Stimulated activated CD8-positive, alpha-beta memory T cell treated with anti-CD3 and anti-CD28 coated beads, Interleukin-7, amount 100 ng/mL, for 48 hours (primary cell): ENCODE measurements at places on chromosomes 1 and 21.

GRCh38 chr1:163970699-163971098, 588.3 kb upstream of the PBX1 start:
- no peak for DNase-seq

GRCh38 chr21:29350246-29350779, 51.6 kb downstream of the BACH1 start:
- no peak for DNase-seq

- DNase-seq: no peak
These were observed 53.5 kb downstream of the NTNG1 start for GRCh38 chr1:107194380-107194779.

GRCh38 chr1:77085109-77085508, 134.1 kb downstream of the PIGK start:
- DNase-seq: no peak

DNA sequence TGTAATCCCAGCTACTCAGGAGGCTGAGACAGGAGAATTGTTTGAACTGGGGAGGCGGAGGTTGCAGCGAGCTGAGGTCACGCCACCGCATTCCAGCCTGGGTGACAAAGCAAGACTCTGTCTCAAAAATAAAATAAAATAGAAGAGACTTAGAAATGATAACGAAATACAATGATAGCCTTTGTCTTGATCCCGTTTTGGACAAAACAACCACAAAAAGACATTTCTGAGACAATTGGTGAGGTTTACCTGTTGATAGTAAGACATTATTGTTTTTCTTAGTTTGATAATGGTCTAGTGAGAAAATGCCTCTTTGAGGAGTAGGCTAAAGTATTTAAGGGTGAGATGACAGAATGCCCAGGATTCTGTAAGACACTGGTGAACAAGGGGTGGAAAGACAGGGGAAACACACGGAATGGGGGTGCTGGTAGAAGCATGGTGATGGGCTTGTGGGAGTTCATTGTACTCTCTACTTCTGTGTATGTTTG, 11.9 kb upstream of the SHE start:
- no peak for DNase-seq

DNA sequence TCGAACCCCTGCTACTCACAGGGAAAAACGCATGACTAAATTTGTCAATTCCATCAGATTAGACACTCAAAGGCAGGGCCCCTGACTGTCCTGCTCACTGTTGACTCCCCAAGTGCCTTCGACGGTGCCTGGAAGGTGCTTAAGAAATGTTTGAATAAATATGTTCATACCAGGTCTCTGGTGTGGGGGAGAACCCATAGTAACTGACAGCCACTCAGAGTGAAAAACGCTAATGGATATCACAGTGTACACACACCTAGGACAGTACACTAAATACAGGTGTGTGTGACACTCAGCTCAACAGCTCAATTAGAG, 39.7 kb upstream of the WASF2 start:
- no peak for DNase-seq

DNA sequence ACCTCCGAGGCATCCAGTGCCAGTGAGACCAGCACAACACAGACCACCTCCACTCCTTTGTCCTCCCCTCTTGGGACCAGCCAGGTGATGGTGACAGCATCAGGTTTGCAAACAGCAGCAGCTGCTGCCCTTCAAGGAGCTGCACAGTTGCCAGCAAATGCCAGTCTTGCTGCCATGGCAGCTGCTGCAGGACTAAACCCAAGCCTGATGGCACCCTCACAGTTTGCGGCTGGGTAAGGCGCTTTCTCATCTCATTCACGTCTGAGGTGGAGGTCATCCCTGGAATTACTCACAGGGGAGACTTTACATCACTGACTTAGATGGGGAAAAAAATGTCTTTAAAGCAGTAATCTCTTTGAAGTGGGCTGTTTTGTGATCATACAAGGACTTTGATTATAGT, 106.3 kb downstream of the CD247 start:
- no peak for DNase-seq

GRCh38 chr1:180734366-180734765, 102.5 kb downstream of the XPR1 start:
- DNase-seq: no peak

GRCh38 chr1:156019946-156020292, 832 bp downstream of the SSR2 start:
- DNase-seq: no peak

- no peak for DNase-seq
These were observed 10.8 kb downstream of the S1PR1 start for GRCh38 chr1:101247404-101248287.

- no peak for DNase-seq
These were observed 21.7 kb downstream of the CRYAA start for GRCh38 chr21:43190544-43190943.

- no peak for DNase-seq
These were observed 35.8 kb downstream of the LAMC1 start for GRCh38 chr1:183058851-183059502.

DNA sequence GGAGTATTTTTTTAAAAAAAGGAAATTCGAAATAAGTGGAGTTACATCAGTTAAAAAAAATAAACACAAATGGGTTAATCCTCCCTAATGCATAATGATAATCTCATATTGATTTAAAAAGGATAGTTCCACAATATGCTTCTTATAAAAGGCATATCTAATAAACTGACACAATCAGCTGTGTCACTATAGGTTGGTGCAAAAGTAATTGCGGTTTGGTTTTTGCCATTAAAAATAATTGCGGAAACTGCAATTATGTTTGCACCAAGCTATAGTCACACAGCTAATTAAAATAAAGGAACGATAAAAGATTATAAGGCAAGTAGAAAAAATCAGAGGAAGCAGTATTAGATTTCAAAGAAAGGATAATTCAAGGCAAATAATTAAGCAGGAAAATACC, 21.0 kb upstream of the IFI44L start:
- DNase-seq: no peak

GRCh38 chr21:28138272-28138671, 854.4 kb downstream of the LTN1 start:
- no peak for DNase-seq

GRCh38 chr1:69295265-69295664, 272.5 kb upstream of the LRRC7 start:
- DNase-seq: no peak

GRCh38 chr1:165988275-165988674, 160.9 kb downstream of the UCK2 start:
- no peak for DNase-seq

DNA sequence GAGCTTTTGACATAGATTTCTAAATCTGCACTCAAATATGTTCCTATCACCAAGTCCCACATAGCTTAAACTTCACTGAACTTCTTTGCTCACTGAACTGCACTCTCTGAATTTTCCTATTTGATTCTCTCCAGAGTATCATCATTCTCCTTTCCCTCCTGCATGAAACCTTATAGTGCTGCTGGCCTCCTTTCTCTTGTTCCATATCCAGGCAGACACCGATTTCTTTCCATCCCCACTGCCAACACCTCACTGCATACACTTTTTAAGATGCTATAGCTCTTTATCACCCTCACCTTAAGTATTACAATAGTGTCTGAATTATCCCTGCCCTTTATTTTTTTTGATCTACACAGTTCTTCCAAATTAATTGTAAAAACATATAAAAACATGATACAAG, 3.1 kb upstream of the TRIM45 start:
- DNase-seq: no peak

DNA sequence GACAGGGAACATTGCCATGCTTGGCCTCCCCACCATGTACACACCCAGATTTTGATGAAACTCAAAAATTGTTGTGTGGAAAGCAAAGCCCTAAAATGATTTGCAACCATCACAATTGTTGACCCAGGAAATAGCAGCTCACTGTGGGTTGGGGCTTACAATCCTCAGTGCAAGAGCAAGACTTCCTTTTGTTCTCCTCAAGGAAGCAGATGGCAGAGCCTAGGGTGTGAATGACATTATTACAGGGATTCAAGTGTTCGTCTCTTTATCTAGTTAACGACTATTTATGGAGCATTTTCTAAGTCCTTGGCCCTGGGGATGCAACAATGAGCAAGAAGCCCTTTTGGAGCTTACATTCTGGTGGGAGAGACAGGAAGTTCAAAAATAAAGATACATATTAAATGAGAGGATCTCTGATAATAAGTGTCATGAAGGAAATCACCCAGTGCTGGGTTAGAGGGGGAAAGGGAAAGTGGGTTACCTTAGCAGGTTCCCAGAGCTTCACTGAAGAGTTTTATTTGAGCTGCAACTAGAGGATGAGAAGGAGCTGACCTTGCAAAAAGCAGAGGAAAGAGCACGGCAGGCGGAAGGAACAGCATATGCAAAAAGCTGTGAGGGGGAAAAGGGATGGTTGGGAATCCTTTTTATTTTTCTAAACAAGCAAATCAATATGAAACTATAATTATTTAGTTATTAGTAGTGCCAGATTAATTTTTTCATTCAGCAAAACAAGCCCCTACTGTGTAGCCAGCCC, 38.5 kb upstream of the ID3 start:
- no peak for DNase-seq

DNA sequence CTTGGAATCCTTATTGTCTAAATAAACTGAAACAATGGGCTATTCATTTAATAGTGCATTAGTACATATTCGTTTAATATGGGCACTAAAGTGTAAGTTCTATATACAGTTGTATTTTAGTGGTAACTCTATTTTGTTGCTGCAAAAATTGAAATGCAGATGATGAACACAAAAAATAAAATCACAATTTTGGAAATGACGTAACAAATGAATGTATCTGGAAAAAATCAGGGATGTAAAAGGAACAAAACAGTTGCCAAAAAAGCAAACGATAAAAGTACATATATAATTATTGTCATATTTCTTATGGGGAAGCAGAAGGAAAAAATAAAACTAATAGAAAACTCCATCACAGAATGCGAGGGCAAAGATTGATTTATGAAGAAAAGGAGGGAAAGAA, 254.9 kb downstream of the RYR2 start:
- no peak for DNase-seq

DNA sequence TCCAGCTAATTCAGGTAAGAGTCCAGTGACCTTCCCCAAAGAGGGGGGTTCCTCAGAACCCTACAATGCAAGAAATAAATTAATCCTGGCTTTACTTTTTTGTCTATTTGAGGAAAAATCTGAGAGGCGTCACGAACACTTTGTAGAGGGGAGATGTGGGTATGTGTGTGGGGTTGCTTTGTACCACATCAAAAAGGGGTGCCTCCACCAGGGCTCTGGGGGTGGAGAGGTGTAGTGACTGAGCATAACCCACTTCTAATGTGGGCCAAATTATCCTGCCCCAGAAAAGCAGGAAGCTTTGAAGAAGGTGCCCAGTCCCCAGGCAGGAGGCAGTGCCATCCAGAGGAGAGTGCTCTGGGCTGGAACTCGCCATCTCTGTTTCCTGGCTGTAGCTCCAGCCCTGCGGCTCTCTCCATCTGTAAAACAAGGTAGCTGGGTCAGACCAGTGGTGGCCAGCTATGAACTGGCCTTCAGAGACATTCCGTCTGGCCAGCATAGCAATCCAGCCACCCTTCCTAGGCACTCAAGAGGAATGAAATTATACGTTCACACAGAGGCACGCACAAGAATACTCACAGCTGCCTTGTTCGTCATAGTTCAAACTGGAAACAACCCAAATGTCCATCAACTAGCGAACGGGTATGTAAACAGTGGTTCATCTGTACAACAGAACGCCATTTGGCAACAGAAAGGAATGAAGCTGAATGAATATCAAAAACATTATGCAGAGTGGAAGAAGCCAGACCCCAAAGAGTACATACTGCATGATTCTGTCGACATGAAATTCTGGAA, 45.4 kb upstream of the TNFRSF1B start:
- no peak for DNase-seq

GRCh38 chr21:44567481-44568171, 5.9 kb upstream of the KRTAP10-4 start:
- DNase-seq: no peak

DNA sequence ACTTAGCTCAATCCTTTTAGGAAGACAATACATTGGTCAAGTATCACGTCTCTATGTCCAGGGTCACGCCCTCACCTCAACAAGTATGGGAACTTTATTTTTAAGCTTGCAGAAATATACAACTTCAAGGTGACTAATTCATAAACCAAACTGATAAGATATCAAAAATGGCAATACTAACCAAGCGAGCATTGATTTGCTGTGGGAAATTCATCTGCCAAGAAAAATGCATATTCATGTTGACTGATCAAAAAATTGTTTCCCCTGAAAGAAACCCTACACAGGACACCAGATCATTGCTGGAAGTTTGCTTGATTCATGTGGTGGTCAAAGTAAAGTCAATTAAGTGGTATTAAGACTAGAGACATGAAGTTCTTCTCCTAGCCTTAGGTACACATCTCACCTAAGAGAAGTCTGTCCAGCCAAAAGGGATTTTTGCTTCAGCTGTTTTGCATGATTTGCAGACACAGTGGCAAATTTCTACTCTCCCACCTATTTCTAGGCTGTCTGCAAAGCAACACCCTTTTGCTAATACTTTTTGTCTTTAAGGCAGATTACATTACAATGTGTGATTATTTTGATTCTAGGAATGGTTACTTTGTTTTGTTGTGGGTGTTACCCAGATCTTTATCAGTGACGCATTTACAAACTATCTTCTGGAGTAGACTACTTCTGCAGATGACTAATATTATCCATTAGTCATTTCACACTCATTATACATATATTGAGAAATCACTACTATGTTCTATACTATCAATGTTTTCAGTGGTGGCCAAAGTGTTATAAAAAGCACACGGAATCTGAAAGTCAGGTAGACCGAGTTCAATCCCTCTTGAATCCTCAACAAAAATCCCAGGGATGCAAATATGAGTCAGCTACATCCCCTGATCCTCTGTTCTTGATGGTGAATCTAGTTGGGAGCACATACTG, 12.4 kb downstream of the SAMSN1 start:
- DNase-seq: no peak

DNA sequence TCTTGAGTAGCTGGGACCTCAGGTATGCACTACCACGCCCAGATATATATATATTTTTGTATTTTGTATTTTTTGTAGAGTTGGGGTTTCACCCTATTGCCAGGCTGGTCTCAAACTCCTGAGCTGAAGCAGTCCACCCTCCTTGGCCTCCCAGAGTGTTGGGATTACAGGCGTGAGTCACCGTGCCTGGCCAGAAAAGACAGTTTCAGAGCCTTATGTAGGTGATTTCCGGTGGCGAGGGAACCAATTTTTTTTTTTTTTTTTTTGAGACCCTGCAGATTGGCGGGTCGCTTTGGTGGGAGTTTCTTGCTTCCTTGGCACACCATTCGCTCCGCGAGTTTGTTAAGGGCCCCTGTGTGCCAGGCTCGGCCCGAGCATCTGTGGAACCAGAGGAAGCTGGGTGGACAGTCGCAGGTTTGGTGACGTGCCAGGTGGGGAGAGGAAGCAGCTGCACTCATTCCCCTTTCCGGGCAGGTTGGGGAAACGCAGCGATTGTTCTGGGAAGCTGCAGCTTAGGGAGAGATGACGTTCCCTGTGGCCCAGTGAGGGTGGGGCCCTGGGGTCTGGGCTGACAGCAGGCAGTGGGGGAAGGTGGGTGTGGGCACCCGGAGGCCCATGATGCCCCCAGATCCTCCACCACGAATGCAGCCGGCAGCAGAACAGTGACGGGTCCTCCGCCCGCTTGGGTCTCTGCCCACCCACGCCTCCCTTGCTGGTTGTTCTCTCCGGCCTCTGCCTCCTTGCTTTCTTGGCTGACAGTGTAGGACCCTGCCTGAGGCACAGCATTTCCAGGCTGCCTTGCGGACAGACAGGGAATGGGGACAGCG, 25.1 kb downstream of the SPSB1 start:
- no peak for DNase-seq

GRCh38 chr1:41014871-41015270, 6.7 kb downstream of the SLFNL1 start:
- DNase-seq: no peak
